ENCODE measurements at places on chromosomes 2 and 18.
A peak's percentile ranks its signal among the peaks of the same experiment; 100 is the strongest.

- DNase-seq = no peak
These were observed 25.2 kb downstream of the HRH4 start for GRCh38 chr18:24485681-24486080.

DNA sequence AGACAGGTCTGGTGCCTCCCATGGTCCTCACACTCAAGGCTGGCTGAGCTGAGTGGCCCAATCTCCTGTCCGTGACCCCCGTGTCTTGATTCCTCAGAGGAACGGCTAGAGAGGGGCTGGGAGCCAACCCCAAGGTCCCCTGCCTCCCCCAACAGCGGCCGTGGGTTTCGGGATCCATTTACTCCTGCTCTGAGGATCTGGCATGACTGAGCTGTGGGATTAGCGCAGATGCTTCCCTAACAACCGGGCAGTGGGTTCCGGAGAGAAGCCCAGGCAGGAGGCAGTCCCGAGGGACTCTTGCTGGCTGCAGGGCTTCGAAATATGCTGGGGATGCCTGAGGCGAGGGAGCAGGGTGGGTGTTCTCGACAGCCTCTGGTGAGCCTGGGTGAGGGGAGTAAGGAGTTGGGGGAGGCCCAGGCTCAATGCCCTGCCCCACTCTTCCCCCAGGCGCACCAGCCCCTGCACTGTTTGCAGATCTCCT lies 18.9 kb downstream of the GPR35 start:
- no peak for DNase-seq

- DNase-seq = no peak
These were observed 75.5 kb upstream of the ODC1 start for GRCh38 chr2:10523406-10524189.

DNA sequence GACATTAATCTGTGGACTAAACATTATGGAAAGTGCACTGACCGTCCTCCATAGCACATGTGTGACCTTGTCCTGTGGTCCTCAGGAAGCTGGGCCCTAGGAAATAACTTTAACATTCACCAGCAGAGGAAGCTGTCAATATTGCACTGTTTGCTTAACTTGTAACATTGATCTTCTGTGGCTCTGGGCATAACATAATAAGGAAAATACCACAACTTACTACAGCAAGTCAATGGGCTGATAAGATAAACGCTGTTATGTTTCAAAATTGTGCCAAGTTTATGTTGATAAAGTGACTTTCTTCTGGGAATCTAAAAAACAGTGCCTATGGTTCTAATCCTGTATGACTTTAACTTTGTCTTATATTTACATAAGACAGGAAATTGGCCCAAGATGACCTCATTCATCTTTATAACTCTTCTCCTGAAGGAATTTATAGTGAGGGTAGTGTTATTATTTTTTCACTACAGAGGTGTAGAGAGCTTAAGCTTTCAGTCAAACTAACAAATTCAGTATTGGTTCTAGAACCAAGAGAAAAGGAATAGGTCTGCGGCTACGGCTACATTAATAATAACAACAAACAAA lies 113.7 kb upstream of the MAP4K3 start:
- peak; percentile 38 for DNase-seq

DNA sequence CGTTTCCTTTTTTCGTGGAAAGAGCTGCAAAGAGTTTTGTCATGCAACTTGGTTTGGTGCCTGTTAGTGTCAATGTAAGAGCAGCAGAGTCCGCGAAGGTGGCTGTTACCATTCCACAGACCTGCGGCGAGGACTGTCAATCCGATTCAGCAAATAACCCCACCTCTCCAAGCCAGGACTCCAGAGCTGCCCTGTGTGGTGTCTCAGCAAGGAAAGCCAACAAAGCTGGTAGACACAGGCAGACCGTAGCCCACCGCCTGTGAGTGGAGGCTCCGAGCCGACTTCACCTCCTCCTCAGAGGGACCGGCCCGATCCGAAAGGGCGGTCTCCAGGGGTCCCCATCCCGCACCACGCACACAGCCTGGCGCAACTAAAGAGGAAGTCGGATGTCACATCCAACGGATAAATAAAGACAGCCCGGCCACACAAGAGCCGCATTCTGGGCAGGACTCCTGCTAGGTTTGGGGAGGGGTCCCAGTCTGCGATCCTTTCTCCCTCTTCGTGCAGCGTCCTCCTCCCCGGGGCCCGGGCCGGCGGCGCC lies 819 bp downstream of the ANKRD44 start:
- peak; percentile 20 for DNase-seq

DNA sequence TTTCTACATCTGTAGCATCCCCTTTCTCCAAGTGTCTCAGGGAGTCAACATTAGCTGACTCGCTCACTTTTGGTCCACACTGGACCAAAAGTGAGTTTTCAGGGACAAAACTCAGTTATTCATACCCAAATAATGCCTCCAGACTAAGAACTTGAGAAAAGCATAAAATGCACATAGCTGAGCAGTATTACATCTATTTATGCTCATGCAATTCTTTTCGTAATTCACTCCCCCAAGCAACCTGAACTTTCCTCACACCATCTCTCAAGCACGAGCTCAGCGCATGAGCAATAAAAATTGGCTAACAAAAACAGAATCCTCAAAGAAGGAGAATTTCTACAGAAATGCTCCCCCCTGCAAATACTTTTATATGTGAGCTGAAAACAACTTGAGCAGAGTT lies 17.0 kb downstream of the SFT2D3 start:
- no peak for DNase-seq

DNA sequence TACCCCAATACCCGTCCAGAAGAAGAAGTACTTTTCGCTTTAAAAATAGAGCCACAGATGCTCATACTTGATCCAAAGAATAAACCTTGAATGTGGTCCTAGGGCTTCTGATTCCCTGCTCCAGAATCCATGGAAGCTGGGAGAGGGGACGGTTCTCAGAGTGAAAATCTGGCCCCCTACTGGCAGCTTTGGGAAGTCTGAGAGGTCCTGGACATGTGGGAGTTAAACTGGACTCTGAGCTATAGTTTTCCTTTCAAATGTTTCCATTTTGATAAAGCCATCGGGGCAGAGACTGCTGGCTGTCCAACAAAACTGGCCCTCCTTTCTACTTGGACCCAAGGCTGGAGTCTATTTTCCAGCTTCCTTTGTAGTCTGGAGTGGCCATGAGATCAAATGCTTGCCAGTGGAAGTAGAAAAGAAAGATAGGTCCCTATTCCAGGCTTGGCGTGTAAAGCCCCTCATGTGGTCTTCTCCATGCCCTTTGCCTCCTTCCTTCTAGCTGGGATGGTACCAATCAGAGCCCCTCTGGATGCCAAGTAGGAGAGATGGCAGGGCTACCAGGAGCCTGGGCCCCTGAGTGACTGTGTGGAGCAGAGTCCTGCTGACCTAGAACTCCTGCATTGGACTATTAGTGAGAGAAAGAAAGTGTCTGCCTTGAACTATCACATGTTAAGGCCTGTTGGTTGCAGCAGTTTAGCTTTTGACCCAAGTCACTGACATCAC lies 37.7 kb upstream of the TBC1D8 start:
- peak; percentile 61 for DNase-seq

DNA sequence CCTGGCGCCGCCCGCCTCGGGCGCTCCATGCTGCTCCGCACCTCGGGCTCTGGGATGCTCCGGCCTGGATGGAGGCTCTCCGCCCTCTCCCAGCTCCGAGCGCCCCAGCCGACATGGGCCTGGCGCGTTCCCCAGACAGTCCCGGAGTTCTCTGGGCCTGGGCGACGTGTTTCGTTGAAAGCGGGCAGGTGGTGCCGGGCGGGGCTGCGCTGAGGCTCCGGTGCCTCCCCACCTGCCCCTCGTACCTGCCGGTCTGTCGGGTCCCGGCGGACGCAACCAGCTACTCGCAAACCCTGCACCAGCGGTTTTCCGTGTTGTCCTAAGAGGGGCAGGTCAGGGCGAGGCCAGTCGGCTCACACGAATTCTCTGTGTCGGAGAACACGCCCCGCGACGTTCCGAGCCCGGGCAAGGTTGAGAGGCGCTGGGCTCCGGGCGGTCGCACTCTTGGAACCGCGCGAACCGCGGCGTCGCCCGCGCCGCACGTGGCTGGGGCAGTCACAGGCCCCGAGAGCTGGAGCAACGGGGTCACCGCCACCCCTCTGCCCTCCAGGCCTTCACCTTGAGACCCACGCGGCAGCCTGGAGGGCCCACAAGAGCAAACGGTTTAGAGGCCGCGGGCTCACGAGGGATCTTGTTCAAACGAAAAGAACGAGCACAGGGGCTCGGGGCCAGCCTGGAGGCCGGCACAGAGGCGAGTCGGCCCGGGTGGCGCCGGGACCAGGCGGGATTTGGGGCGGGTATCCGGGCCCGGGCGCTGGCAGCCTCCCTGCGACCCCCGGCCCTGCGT lies 4.2 kb upstream of the SIX2 start:
- no peak for DNase-seq

DNA sequence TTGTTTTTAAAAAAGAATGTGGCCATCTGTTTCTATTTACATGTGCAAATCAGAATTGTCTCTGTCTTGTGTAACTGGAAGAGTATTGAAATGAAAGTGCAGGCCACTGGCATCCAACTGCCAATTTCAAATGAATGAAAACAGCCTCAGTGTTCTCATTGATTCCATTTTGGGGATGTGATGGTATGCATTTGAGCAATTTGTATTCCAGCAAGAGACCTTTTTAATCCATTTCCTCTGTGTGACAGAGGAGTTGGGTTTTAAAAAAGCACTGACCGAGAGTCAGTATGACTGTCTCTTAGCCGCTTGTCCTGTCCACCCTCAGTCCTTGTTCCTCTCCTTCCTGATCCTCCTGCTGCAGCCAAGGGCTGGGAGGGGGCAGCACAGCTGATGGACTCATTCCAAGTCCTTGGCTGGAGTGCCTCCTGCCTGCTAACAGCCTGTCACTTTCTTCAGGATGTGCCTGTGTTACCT lies 50.0 kb downstream of the ASAP2 start:
- DNase-seq = no peak

- no peak for DNase-seq
These were observed 122.0 kb downstream of the TMEFF2 start for GRCh38 chr2:192072778-192073177.

DNA sequence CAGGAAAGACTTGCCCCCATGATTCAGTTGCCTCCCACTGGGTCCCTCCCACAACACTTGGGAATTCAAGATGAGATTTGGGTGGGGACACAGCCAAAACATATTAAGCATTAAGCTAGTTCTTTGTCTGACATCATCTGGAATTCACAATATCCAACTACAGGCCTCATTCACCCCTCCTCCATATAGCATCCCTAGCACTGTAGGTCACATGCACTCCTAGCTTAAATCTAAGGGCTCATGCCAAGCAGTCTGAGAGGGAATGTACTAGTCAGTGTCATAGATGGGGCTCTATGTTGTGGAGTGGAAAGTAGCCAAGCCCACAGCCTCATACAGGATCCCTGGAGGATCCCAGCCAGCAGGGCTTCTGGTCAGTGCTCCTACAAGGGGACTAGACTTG lies 92.1 kb downstream of the IRS1 start:
- peak; percentile 44 for DNase-seq

- peak; percentile 26 for DNase-seq
These were observed 88.7 kb upstream of the ATL2 start for GRCh38 chr2:38465789-38466127.
